ENCODE measurements at places on chromosomes 3 and 15.

- no peak for DNase-seq
Measured at GRCh38 chr3:114855839-114856238, 291.2 kb downstream of the ZBTB20 start.

GRCh38 chr3:114363554-114364202 is 69.8 kb downstream of the TIGIT start:
- DNase-seq, result no peak

DNA sequence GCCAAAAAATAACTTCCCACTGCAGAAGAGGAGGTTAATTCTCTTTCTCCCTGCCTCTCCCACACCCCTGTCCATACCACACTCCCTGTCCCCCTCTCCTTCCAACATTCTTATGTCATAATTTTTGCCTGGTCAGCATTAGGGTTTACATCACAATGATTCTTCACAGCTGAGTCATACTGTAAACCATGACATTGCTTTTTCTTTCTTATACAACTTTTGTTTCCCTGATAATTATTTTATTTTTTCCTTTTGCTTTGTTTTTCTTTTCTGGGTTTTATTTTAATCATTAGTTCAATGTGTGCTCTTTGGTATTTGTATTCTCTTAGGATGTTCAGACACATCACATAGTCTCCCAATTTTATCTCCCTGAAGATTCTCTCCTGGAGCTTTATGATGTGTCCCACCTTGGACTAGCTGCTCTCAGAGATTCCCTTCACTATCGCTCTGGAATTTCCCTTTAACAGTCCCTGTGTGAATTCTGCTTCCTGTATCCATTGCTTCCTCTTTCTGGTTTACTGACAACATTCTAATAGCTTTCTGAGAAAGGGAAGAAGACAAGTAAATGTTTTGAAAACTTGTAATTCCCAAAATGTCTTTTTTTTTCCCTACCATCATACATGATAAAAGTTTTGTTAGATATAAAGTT is 70.7 kb downstream of the SOX2 start:
- no peak for DNase-seq

DNA sequence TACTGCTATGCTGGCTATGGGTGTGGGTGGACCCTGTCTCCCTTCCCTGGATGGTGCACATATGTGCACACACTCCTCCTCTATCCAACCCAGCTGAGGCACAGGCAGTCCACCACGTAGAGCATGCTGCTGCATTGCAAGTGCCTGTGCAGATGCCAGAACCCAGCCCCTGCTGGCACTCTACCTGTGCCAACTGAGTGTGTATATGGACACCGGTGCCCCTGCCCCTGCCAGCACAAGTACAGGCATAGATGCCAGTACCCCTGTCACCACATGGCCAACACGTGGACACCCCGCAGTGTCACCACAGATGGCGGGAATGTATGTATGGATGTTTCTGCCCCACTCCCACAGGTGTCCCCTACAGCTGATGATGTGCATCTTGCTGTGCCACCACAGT is 216.5 kb downstream of the ISL2 start:
- DNase-seq, result no peak

DNA sequence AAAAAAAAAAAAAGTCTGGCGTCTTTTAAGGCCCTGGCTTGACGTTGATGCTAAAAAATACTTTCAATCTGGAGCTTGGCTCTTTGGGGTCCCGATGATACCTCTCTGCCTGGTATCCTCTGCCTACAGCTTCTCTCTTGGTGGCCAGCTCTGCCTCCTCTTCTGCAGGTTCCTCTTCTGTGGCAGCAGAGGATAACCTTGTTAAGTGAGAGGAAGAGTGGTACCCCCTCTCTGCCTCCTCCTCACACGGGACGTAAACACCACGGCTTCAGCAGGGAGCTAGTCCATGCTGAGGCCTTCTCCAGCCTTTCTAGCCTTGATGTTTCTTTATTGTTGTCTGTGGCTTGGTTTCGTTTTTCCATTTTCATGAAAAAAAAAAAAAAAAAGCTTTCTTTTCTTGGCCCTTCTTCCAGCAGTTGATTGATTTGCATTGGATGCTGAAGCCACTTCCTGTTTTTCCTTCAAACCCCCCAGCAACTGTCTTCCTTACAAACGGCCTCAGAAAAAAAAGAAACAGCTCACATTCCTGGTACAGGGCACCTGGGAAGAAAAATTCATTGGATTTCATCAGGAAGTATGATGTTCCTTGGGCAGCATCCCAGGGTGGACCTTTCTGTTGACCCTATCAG is 59.7 kb downstream of the RORA start:
- no peak for DNase-seq

- peak; percentile 77 for DNase-seq
Measured at GRCh38 chr3:52317208-52318000, 1.3 kb downstream of the DNAH1 start.

DNA sequence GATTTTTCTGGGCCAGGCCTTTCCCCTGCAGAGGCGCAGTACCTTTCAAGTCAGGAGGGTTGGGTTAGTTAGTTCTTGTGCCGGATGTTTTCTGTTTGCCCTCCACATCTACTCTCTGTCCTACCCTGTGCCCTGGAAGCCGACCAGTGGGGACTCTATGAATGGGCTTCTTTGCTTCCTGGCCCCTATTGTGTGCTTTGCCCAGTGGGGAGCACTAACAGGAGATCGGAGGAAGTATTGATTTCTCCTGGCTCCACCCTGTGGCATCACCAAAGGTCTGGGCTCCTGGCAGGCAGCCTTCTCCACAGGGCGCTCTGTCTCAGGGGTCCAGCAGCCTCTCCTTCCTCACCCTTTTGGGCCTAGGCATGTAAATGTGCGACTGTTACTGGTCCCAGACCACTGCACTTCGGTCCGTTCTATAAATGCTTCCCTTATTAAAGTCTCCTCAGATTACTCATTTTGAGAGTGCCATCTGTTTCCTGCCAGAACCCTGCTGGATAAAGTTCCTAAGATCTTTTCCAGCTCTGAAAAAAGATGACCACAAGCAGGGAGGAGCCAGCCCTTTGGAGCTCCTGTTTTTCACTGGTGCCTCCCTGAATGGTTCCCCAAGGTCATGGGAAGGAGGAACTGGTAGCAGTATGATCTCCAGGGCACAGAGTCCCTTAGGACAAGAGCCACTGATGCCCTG is 44.5 kb downstream of the CTDSPL start:
- no peak for DNase-seq

- peak; percentile 44 for DNase-seq
Measured at GRCh38 chr3:149224736-149225594, 3.3 kb upstream of the CP start.

DNA sequence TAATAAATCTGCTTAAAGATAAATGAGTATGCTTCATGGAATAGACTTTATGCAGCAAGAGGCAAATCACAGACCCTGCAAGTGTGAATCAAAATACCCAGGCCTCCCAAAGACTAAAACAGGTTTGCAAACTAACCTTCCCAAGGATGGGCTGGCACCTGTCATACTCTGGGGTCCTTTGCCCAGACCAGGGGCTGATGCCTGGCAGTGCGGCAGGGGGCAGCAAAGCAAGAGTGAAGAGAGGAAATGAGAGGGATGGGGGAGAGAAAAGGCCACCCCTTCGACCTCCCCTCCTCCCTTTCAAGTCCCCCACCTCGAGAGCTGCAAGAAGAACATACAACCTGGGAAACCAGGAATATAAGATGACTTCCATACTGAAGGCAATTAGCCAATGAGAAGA is 31.8 kb downstream of the XXYLT1 start:
- DNase-seq, result no peak

- no peak for DNase-seq
Measured at GRCh38 chr15:101466188-101466587, 23.3 kb downstream of the PCSK6 start.

GRCh38 chr3:171752329-171752728 is 58.0 kb downstream of the PLD1 start:
- DNase-seq, result no peak

DNA sequence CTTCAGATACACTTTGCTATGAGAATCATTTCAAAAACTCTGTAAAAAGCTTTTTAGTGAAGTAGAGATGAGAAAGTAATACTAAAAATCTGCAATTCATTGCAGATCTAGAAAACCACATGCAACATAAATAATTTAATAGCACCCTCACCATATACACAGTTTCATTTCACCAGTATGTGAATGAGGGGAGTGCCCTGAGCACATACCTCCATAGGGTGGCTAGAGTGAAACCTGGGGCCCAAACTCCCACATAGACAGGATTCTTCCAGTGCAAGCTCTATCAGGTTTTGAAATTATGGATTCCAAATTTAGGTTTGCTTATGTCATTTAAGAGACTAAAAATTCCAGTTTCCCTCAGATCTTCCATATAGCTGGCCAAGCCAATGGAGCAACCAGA is 973.4 kb upstream of the CFAP20DC start:
- no peak for DNase-seq

DNA sequence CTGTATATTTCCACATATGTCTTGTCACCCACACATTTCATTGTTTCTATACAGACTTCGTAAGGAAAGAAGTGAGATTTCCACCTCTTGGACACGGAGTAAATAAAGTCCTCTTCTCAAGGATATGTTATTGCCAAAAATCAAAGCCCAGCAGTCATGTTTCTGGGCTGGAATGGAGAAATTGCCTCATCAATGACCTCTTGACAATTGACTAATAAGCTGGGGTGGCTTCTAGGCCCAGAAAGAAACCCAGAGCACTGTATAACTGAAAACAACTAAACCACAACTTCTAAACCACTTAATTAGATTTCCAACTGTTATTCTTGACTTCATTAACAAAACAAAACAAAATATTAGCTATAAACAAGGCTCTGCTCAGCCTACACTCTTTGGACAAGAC is 56.4 kb upstream of the SLC24A5 start:
- DNase-seq, result no peak

DNA sequence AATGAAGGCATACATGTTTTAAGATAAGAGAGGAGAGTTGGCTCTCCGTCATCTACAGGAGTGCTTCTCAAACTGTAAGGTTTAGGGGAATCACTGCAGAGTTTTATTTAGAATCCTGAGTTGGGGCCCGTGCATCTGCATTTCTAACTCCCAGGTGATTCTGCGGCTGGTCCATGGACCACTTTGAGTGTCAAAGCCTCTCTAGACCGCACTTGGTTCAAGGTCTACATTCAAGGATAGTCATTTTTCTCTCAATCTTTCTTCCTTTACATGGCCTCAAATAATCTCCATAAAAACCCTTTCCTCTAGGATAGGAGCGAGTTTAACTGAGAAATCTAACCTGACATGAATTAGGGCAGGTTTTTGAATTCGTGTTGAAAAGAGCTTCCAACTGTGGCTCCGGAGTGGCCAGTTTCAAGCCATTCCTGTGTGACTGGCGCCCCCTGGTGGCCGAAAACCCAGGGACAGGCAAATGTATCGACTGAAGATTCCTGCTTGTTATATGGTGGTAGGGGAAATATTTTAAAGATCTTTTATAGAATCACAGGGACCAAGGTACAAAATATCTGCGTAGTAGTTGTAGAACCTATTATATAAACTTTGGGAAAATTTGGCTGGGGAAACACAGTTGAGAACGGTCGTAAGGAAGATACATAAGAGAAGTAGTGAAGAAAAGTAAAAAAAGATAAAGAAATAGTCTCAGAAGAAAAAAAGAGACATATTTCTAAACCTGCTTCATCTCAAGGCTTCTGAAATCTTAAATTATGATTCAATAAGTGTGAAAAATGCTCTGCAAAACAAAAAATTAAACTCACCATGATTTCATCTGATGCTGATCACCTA is 11.9 kb downstream of the GABRR3 start:
- peak; percentile 96 for DNase-seq

DNA sequence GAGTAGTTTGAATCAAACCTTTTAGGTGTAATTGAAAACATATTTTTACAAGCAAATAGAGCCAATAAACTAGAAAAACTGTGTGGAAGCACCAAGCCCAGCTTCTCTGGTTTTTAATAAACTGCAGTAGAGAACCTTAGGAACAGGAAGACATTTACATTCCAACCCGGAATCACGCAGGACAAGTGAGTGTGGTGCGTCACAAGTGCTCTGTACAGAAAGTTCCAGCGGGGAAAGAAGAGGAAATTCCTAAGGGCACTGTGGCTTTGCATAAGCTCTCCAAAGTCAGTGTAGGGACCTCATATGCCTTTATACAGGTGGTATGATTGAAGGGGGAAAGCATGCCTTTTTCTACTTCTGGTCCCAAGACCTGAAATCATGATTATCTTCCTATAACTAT is 21.6 kb downstream of the COL8A1 start:
- DNase-seq, result no peak

- DNase-seq, result no peak
Measured at GRCh38 chr3:55497250-55497649, 10.1 kb upstream of the WNT5A start.

- DNase-seq, result no peak
Measured at GRCh38 chr3:9867106-9867505, 12.9 kb downstream of the CIDEC start.

GRCh38 chr15:46723308-46723707 is 994.0 kb upstream of the SEMA6D start:
- no peak for DNase-seq

- DNase-seq, result no peak
Measured at GRCh38 chr15:35784745-35785144, 238.8 kb upstream of the DPH6 start.

- DNase-seq, result peak; percentile 50
Measured at GRCh38 chr3:193240850-193241706, at the start of gene PLAAT1. PLAAT1 (plus strand) TSS chr3:193241222; CDS start chr3:193255651, 14,429 bp downstream.

DNA sequence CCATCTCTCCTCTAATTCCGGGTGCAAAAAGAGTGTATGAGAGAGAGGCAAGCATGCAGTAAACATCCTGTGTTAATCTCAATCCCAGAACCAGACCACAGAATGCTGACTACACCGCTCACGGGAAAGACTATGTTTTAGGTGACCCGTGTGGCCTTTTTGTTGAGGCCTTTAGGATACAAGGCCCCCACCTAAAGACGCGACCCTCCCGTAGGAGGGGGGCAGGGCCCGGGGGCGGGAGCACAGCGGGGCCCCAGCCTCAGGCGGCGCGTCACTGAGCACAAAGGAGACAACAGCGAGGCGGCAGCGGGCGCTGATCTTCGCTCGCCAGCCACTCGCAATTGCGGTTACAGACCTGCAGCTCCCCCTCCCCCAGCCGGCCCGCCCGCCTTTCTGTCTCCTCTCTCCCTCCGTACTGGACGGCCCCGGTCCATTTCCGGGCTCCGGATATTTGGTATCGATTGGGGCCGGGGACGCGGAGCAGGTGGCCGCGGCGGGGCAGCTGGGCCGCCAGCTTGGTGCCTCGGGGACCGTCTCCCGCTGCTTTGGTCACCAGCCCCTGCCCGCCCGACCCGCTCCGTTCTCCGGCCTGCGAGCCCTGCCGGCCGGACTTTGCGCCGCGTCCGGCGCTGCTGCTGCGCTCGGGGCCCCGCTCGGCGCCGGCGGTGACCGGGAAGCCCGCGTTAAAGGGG is at the start of gene CCDC50:
Gene CCDC50, plus strand, starts transcription at position 433 of the 692 bp plus-strand sequence. CDS start 281 bp downstream, outside the sequence.
- DNase-seq, result peak; percentile 49

DNA sequence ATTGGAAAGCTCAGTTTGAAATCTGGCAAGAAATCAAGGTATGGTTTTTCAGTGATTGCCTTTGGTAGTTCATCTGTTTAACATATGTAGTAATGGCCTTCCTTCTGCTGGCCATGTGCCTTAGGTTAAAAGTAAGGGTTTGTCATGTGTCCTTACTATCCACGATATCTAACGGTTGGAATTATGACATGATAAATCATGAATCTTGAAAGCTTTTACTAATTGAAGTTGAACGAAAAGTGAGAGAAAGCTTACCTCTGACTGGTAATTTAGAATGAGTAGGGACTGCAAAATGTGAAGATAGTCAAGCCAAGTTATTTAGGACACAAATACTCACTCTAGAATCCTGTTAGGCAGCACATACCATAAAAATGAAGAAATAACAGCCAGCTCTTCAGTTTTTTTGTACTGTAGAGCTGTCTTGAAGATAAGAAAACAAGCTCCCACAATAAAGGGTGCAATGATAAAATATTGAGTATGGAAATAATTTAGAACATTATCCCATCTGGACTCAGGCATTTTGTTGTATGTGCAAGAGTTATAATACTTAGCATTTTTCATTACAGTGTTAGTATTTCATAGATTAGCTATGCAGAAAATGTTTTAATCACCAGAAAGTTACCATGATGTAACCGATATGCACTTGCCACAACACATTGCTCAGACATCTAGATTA is 303.4 kb downstream of the ZNF385D start:
- no peak for DNase-seq

Measured in activated CD4-positive, alpha-beta T cell treated with anti-CD3 and anti-CD28 coated beads for 48 hours (primary cell).